ENCODE measurements at places on chromosomes 4 and X.

GRCh38 chr4:71449040-71449439 is 110.2 kb downstream of the SLC4A4 start:
- no peak for DNase-seq

DNA sequence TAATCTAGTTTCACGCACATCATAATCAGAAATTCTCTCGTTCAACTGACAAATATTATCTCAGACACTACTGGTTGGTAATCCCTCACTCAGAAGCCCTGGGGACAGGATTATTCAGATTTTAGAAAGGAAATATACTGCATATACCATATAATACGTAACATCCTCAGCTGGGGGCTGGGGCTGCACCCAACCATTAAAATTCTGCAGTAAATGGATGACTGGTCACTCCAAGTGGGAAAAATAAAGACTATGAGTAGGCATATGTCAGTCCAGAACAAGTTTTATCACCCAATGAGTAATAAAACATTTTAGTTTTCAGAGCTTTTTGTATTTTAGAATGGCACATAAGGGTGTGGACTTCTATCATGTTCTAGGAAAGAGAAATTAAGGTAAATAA is 121.7 kb upstream of the MAP3K15 start:
- DNase-seq = no peak

DNA sequence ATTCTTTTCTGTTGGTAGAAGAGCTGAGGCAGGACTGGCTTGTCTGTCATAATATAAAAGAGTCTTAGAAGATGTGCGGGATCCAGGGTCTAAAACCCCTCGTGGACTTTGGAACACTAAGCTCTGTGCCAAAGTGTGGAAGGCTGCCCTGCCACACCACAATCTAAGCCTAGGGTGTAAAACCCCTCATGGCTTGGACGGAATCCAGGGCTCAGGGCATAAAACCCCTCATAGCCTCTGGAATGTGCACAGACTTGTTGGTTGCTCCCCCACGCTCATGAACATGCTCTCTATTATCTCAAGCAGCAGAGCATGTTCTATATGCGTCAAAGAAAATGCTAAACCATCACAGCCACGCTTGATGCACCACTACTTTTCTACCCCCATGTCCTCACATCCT is 483.6 kb downstream of the GABRG1 start:
- no peak for DNase-seq

DNA sequence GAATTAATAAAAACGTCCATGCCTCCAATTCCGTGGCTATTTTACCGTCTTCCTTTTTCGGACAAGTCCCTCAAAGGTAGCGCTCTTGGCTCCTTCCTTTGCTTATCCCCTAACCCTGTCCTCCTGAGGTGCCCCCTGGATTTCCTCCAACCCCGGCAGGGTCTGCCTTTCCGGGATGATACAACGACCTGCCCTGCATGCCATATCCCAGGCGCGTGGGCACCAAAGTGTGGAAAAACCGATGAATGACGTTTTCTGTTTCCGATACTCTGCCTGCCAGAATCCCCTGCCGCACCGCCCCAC is 706 bp upstream of the CSTF2 start:
- DNase-seq = no peak

- no peak for DNase-seq
These were observed at the start of gene HS6ST2 for GRCh38 chrX:132958091-132958703. Gene HS6ST2 (minus strand): TSS chrX:132958629.

- DNase-seq = no peak
These were observed 106.1 kb downstream of the IRF2 start for GRCh38 chr4:184368290-184368689.

Measured in AG04449 (cell line).